Choroid plexus epithelial cell (primary cell): ENCODE measurements at places on chromosomes 3 and 15.

DNA sequence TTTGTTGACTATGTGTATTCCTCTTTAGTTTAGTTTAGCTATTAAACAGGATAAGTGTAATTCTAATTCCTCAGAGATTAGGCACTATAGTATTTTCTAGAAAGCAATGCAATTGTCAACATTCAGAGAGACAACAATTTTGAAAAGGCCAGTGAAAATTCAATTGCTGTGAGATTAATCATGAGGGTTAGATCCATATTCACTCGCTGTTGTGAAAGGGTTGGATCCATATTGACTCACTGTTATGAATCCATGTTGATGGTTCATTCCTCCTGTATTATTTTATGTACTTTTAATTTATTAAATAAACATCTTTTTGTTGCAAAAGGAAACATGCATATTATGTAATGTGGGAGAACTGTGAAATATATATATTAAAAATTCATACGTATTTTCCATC lies 641 bp downstream of the TRAT1 start:
- DNase-seq, result no peak

- DNase-seq, result no peak
Measured at GRCh38 chr15:52338891-52339290, 43.3 kb upstream of the MYO5C start.

- DNase-seq, result no peak
Measured at GRCh38 chr3:13745636-13746035, 134.2 kb downstream of the WNT7A start.

DNA sequence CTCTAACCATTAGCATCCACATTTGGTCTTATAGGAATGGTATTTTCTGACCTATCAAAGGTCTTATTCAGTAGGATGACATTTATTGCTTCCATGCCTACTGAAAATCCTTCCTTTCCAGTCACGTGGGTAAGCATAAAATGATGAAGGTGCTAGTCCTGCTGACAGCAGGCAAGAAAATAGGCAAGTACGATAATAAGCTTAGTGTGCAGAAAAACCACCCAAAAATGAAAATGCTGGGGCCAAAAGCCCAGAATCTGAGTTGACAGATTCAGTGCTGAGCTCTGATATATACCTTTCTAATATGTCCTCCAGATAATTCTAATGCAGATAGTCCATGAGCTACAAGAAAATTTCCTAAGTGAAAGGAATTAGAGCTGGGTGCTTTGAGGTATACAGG lies 194.8 kb downstream of the WDR72 start:
- DNase-seq, result no peak

DNA sequence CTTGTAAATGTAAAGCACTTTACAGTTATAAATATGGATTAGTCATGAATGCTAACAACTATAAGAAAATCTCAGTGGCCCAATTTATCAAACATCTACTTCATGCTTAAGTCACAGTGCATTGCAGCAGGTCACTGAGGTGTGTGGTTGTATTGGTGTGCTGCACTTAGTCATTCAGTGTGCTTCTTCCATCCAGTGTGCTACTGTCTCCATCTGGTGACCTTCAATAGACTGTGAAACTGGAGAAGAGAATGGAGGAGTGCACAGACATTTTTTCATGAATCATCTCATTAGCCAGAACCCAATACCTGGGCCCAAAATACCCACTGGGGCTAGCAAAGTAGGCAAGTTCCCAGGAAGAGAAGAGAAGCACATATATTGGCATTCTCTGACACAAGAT lies 199.6 kb downstream of the SHOX2 start:
- peak; percentile 41 for DNase-seq

- DNase-seq, result no peak
Measured at GRCh38 chr15:23763021-23763420, 75.9 kb upstream of the NDN start.

DNA sequence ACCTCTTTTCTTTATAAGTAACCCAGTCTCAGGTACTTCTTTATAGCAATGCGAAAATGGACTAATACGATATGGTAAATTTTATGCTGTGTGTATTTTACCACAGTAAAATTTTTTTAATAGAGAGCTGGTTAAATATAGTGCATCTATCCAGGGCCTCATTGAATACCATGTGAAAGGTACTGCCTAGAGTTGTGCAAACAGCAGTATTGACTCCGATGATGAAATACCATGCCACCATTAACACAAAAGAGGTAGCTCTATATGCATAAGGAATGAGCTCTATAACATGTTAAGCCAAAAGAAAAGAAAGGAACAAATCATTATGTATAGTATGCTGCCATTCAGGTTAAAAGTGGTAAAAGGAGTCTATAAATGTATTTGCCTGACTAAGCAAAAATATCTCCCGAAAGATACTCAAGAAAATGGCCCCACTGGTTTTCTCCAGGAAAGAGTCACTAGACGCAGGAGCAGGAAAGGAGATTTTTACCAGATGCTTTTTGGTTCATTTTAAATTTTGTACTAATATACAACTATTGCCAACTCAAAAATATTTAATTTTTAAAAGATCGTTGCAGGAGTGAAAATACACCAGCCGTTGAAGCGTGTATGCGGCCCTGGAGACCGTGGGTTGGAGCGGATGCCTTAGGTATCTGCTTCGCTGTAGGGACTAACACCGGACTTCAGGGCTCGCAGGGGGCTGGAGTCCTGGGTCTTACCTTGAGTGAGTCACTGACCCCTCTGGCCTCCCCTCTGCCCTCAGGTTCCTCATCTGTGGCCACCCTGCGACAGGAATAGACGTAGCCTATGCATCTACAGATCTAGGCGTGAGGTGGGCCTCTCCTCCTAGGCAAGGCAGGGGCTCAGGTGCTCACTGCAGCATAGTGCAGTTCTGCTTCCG lies 120.1 kb downstream of the CHSY1 start:
- DNase-seq, result no peak
